AG04450 (cell line): ENCODE measurements at places on chromosomes 3 and 15.

- DNase-seq = peak; percentile 13
Observed at GRCh38 chr3:194930377-194931204, 244.9 kb downstream of the FAM43A start.

- no peak for DNase-seq
Observed at GRCh38 chr3:27279123-27279522, 90.1 kb downstream of the NEK10 start.

DNA sequence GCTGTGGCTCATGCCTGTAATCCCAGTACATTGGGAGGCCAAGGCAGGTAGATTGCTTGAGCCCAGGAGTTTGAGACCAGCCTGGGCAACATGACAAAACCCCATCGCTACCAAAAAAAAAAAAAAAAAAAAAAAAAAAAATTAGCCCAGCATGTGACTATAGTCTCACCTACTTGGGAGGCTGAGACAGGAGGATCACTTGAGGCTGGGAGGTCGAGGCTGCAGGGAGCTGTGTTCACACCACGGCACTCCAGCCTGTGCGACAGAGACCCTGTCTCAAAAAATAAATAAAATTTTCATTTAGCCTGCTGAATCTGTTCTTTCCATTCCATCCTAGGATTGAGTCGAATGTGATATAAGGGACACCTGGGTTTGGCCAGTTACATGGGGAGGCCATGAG lies 14.6 kb upstream of the PRICKLE2 start:
- no peak for DNase-seq

- DNase-seq = no peak
Observed at GRCh38 chr3:116070061-116070460, 375.2 kb downstream of the LSAMP start.

- DNase-seq = no peak
Observed at GRCh38 chr3:9183811-9184460, 65.5 kb downstream of the SRGAP3 start.

GRCh38 chr15:53862386-53862785 lies 102.9 kb upstream of the WDR72 start:
- DNase-seq = no peak

DNA sequence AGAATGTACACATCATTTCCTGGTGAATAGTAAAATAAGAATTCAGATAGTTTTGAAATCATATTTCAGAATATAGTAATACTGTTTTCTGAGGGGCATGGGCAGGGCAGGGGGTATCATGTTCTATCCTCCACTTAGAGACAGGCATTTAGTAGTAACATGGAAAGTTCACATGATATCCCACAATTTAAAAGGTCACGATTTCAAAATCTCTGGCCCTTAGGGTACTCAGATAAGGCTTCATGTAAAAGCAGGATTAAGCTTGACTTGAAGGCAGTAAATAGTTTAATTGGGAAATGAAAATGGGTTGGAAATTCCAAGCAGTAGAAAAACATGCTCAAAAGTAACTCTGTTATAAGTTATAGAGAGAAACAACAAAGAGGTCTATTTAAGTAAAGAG lies 353.2 kb upstream of the AGTR1 start:
- DNase-seq = no peak

DNA sequence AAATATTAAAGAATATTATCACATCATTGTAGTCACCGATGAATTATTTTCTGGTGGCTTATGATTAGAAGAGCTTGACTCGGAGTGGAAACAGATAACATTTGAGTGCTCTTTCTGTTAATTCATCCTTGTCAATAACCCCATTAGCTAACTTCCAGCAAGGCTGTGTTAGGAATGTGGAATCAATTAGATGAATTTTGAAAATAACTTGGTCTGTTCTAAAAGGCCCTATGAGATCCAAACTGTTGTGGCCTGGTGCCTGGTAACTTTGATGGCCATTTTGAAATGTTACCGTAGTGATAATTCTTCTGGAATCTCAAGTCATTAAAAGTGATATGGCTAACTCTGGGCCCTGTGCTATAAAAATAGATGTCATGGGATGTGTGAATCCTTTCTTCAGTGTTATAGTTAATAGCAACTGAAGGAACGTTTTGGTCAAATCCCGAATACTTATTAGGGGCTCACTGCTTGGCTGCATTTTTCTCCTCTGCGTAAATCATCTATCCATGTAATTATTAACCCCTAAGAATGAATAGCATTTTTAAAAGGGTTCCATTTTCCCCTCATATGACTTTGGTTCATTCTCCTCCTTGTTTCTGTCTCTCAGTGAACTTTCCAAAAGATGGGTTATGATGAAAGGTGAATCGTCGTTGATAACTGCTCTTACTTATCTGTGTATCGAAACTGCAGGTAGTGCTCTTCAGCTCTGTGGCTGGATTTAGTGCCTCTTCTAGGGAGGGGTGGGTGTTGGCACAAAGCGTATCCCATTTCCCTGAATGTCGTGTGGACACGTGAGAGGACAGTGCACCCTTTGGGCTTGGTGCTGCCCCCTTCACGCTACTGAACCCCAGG lies 82.7 kb downstream of the IGF1R start:
- DNase-seq = no peak

DNA sequence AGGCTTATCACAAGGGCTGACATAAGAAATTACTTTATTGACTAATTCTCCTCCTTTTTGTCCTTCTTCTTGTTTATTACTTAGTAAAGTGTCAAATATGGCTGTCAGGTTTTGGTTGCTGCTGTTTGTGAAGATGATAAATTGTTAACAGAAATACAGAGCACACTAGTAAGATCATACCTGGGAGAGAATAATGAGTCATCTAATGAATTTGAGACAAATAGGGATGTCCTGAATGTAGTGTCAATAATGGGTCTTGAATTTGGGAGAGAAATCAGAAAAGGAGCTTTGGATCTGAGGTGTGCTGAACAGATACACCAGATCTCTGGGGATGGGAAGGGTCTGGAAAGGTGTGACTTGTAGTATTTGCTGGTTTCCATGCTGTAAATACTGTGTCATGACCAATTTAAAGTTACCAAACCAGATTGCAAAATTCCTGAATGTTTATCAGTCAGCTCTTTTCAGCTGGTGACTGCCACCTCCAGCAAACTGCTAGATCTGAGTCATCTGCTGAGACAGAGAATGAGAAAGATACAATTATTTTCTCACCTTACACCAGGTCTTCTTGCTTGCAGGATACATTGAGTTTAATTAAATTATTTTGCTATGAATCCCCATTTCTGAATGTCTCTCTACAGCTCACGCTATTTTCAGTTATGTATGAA lies 76.7 kb upstream of the SATB1 start:
- no peak for DNase-seq

GRCh38 chr3:59998058-59998457 lies 948.2 kb upstream of the CFAP20DC start:
- DNase-seq = no peak

- DNase-seq = no peak
Observed at GRCh38 chr3:149965278-149965677, 5.4 kb downstream of the PFN2 start.

DNA sequence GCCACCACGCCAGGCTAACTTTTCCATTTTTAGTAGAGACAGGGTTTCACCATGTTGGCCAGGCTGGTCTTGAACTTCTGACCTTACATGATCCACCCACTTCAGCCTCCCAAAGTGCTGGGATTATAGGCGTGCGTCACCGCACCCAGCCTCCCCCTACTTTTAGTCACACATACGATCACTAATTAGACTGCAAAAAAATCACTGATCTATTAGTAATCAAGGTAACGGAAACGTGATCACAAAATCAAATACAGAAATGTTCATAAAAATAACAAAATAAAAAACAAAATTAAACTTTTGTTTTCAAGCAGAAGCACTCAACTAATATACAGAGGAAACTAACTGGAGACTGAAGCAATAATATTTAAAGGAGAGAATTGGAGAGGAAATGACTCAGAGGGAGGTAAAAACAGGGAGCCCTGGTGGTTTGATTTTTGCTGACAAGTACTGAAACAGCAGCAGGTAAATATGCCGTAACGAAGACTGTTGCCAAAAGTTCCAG lies 4.6 kb downstream of the WDR53 start:
- no peak for DNase-seq
